Activated naive CD8-positive, alpha-beta T cell treated with anti-CD3 and anti-CD28 coated beads for 36 hours (primary cell): ENCODE measurements at places on chromosomes 7 and 10. TPM values are rescaled to one million over a fixed set of nuclear protein-coding genes. Genes with fewer than 3 reads are reported as not detected.
A peak's percentile ranks its signal among the peaks of the same experiment; 100 is the strongest.

The ALOX5 gene
- total RNA-seq: 0.96 TPM

The FKBP9 gene
- 0.14 TPM for total RNA-seq

The DDC gene
- total RNA-seq: 1.1 TPM

- DNase-seq: no peak
These were observed 1.6 kb upstream of the TASOR2 start for GRCh38 chr10:5683065-5683464.

- no peak for DNase-seq
These were observed 94.2 kb downstream of the NRBF2 start for GRCh38 chr10:63227207-63227895.

GRCh38 chr7:91050677-91051076 is 213.6 kb upstream of the FZD1 start:
- no peak for DNase-seq

GRCh38 chr7:151051108-151051507 is 2.8 kb downstream of the ASIC3 start:
- peak; percentile 74 for DNase-seq

DNA sequence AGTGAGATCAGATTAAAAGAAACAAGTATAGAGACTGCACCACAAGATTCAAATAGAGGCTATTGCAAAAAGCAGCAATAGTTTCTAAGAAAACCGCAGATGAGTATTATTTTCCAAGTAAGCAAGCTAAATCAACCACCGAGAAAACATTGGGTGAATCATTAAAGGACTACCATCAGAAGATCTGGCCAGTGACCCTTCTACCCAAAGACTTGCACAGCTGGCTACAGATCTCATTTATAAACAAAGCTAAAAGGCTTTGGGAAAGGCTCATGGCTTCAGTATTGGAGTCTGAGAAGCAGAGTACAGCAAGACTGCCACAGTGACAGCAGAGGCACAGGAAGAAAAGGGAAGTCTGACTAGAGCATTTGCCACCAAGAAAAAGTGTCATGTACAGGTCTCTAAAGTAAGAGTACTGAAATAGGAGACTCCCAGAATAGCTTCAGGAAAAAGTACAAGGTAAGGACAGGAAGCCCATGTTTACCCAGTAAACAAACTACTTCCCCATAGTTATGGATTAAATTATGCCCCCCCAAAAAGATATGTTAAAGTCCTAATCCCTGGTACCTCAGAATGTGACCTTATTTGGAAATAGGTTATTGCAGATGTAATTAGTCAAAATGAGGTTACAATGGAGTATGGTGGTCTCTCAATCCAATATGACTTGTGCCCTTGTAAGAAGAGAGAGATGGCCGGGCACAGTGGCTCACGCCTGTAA is 19.0 kb downstream of the STEAP1 start:
- DNase-seq: no peak

DNA sequence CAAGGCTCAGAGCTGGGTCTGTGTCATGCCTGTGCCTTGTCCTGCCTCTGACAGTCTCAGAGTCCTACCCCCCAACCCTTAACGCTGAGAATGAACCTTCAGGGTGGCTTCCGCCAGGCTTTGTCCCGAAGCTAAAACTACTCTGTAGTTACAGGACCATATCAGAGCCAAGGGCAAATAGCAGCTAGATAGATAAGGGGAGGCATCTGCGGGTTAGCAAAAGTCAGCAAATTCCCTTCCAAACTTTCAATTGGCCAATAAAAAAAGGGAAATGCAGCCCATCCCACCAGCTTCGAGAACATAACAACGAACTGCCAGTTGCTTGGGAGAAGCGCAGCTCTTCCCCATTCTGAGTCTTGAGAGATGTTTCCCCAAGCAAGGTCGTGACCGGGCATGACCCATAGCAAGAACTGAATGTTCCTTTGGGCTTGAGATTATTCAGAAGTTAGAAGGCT is 17.7 kb downstream of the CCL24 start:
- DNase-seq: no peak

- no peak for DNase-seq
These were observed 1.7 kb upstream of the MRLN start for GRCh38 chr10:59754951-59755350.

- no peak for DNase-seq
These were observed 139.8 kb downstream of the RPS24 start for GRCh38 chr10:78173360-78174015.

- DNase-seq: no peak
These were observed 996.6 kb downstream of the SORCS1 start for GRCh38 chr10:106167946-106168345.

DNA sequence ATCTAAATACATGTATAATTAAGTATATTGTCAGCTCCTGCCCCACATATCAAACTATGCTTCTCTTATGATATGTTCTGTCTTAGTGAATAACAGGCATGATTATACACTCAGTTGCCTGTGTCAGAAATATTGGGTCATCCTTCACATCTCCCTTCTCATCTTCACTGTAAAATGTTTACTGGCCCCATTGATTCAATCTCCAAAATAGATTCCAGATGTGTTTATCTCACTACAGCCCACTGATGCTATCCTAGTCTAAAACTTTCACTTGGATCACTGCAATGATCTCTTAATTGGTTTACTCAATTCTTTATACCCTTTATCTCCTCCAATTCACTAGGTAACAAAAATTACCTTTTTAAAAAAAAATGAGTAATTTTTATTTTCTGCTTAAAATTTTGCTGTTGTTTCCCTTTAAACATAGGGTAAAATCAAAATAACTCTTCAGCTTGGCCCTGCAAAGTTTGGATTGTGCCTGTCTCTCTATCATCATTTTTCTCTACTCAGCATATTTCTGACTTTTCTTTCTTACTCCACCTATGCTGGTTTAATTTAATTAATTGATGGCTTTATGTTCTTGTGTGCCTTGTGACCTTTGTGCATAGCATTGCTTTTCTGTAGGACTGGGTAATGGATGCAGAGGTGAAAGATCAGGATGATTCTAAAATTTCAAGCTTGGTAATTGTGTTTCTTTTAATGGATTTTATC is 233.9 kb upstream of the FOXP2 start:
- no peak for DNase-seq

- DNase-seq: no peak
These were observed 2.9 kb downstream of the ADD3 start for GRCh38 chr10:110010486-110011378.

GRCh38 chr7:66033471-66034385 is 41.9 kb upstream of the ASL start:
- DNase-seq: no peak

GRCh38 chr10:98006266-98006665 is 24.2 kb downstream of the CRTAC1 start:
- DNase-seq: no peak
